ENCODE measurements at places on chromosomes 4 and X.

DNA sequence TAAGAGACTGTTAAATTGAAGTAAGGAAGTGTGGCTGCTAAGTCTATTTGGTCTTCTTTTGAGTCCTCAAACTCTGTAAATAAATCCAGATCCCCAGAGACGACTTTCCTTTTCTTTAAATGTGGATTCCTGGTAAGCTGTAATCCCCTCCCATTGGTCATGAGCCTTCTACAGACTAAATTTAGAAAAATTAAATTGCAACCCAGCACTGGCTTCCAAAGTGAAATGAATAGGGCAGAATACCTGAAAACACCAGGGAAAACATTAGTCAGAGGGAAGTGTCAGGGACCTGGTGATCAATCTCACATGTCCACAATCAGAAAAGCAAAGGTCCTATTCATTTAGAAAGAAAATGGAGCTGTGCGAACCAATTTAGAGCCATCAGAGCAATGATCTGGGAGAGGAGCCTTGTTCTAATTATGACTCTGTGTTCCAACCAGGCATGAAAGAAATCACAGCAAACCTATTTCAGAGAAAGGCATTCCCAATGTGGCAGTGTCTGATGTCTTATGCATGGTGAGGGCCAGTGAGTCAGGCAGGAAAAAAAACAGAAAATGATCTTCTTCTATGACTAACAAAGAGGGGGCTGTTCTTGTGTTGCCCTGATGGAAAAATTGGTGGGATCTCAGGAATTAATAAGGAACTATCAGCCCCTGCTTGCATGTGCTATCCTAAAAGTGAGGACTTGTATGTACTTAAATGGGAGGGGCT is 19.8 kb upstream of the CCDC149 start:
- no peak for DNase-seq

GRCh38 chr4:169661761-169662160 is 41.4 kb downstream of the CLCN3 start:
- no peak for DNase-seq

- no peak for DNase-seq
Measured at GRCh38 chrX:125765347-125765746, 400.7 kb downstream of the DCAF12L2 start.

DNA sequence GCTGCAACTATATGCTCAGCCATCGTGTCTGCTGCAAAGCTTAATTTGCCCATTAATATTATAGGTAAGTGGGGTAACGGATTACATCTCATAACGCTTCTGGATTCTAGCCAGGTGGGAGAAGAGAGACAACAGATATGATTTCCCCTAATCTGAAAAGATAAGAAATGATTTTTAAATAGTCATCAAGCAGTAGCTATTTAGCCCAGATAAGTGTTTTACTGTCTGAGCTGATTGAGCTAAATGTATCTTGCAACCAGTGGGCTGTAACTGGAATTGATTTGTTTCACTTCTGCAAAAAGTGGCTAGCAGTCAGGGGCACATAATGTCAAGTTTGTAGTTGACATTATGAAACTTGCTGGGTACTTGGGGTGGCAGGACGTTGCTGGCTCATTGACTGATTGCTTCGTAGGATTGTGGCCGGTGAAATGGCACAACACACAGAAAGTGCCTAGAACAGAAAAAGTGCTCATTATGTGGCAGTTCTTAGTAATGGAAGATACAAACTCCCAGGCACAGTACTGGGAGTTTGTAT is 18.5 kb downstream of the LAP3 start:
- DNase-seq = no peak

DNA sequence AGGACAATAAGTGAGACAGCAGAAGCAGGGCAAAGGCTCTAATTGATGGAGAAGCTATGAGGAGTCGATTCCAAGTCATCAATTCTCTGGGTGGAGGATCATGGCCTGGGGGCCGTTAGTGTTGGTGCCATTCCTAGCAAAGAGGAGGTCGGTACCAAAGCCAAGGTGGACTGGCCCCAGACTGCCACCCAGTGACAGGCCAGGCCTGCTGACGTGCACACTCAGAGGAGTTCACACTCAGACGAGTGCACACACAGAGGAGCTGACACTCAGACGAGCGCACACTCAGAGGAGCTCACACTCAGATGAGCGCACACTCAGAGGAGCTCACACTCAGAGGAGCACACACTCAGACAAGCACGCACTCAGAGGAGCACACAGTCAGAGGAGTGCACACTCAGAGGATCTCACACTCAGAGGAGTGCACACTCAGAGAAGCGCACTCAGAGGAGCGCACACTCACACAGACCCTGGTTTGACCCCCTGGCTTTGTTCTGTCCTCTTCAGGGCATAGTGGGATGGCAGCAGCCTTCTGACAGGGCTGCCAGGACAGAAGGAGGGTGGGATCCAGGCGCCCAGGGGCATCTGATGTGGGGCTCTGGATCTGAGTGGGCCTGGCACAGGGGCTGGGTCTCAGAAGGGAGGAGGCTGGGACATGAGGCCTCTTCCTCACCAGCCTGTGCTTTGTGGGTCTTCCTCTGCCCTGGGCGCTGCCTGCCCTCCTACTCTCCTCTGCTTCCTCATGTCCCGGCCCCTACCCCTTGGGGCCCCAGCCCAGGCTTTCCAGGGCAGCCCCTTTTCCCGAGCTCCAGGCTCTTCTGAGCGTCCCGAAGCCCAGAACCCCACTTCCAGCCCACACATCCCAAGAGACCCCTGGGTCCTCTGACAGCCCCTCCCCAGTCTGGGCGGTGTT is 41.7 kb upstream of the NKX1-1 start:
- no peak for DNase-seq

DNA sequence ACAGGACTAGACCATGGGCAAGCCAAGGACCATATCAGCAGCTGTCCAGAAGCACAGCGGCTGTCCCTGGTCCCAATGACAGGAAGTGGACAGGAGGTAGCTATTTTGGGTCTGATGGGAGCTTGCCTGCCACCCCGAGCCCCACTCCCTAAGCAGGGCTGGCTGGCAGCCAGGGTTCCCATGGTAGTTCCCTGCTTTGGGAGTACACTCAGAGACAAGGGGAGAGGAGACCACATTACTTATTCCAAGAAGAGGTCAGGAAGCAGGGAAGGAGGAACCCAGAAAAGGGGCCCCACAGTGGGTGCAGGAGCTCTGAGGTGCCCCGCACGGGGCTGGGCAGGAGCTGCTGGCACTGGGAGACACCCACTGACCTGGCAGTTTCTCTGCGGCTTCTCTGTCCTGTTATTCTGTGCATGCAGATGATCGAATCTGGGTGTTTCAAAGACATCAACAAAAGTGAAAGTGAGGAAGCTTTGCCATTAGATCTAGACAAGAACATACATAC is 36.3 kb downstream of the HTT-AS start:
- no peak for DNase-seq

DNA sequence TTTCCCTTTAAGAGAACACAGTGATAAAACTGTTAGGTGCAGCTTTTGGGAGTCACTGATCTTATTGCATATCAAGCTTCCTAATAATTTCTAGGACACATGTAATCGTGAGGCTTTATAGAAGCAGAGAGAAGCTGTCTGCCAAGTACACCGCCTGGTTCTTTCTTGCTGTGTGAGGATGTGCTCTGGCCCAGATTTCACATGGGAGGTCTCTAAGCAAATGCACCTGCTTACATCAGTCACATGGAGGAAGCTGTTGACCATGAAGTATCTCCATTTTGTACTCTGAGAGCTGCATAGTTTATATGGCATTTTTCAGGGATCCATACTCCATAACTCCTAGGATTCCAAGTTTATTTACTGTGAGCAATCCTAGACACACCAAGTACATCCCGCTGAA is 37.1 kb downstream of the RGS12 start:
- DNase-seq = no peak

DNA sequence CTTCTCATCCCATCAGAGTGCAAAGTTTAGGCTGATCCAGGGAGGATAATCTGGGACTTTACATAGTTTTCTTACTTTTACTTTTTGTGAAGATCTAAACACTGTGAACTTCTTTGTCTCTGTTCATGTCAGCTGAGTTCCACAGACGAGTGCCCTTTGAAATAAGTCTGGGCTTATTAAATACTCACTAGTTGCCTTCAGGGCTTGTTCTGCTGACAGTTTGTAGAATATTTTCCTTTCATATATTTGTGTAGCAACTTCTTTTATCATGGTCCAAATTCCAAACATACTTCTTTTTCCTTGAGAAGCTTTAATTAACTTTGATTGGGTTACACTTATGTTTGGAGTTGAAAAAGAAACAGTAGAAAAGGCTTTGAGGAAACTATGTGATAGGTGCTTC is 109.6 kb downstream of the SH2D1A start:
- DNase-seq = no peak

DNA sequence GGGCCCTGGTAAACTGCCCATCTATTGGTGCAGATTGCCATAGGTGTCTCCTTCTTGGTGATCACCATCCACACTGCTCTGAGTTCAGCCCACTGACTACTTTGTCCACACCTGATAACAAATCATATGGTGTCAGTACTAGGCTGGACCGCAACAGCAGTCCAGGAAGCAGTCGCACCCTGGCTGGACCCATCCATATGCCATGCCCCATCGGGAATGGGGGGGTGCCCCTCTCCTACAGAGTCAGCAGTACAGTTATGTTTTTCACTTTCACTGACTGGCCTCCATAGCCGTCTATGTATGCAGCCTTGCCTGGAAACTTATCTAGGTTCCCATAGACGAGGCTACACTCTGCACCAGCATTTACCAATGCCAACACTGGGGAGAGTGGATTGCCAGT is 226.1 kb downstream of the ADGRL3 start:
- no peak for DNase-seq

GRCh38 chrX:131316260-131316659 is 27.2 kb upstream of the IGSF1 start:
- DNase-seq = no peak

GRCh38 chr4:25786497-25787065 is 76.2 kb downstream of the SEL1L3 start:
- DNase-seq = no peak

- peak; percentile 5 for DNase-seq
Measured at GRCh38 chr4:140092094-140092851, 61.7 kb downstream of the MAML3 start.

DNA sequence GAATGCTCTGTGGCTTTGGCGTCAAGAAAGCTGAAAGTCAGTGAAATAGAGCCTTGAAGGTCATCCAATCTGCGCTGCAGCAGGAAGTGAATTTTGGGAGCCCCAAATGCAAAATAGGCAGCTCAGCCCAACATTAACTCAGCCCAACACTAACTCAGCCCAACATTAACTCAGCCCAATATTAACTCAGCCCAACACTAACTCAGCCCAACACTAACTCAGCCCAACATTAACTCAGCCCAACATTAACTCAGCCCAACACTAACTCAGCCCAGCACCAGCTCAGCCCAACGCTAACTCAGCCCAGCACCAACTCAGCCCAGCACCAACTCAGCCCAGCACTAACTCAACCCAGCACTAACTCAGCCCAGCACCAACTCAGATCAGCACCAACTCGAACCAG is 71.5 kb downstream of the SORBS2 start:
- DNase-seq = no peak

GRCh38 chrX:38151441-38151840 is 69.2 kb downstream of the SRPX start:
- no peak for DNase-seq

DNA sequence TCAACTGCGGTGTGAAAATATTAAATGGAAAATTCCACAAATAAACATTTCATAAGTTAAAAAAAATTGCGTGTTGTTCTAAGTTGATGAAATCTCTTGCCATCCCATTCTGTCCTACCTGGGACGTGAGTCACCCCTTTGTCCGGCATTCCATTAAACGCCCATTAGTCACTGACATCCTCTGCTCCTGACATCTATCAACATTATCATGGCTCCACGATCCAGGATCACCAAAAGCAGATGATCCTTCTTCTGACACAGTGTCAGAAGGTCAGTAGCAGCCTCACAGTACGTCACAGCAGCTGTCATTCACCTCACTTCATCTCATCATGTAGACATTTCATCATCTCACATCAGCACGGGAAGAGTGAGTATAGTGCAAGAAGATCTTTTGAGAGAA is 125.7 kb downstream of the ZNF827 start:
- DNase-seq = no peak

DNA sequence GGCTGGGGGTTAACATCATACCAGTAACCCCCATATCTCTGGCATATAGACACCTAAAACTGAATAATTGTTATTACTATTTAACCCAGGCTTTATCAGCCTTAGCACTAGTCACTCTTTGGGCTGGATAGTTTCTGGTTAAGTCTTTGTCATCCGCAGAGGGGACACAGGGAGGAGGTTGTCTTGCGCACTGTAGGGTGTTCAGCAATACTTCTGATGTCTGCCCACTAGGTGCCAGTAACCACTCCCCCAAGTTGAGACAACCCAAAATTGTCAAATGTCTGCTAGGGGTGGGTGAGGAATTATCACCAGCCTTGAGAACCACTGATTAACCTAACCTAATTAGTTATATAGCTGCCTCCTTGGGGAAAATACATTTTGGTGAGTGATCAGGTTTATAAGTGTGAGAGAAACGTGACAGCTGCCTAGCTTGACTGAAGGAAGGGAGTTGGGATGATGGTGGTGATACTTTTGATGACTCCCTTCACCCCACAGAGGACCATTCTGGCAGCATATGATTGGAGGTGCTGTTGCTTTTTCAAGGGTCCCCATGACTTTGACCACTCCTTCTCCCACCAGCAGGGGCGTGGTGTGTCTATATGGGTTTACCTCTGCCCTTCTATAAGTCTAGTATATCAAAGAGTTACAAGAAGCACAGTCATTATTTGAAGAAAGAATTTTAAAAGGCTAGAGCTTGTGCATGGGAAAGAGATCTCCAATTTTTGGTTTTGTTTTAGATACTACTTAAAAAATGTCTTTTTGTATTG is 140.9 kb downstream of the STIM2 start:
- DNase-seq = no peak

DNA sequence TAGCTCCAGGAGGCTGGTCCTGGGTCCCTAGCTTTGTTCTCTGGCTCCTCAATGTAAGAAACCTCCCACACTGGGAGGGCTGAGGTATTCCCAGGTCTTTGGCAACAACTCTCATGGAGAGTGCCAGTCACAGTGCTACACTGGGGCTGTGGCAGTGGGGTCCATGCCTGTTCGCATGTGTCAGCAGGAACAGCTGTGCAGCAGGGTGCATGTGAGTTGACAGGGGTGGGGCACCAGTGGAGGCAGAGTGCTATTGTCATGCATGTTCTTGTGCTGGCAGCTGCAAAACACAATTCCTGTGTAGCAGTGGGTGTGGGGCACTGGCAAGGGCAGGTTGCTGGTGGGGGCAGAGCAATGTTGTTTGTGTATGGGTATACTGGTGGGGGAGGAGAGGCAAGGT is 246.0 kb downstream of the CXXC4 start:
- no peak for DNase-seq

GRCh38 chrX:133849676-133850075 is 135.7 kb downstream of the GPC3 start:
- DNase-seq = no peak

DNA sequence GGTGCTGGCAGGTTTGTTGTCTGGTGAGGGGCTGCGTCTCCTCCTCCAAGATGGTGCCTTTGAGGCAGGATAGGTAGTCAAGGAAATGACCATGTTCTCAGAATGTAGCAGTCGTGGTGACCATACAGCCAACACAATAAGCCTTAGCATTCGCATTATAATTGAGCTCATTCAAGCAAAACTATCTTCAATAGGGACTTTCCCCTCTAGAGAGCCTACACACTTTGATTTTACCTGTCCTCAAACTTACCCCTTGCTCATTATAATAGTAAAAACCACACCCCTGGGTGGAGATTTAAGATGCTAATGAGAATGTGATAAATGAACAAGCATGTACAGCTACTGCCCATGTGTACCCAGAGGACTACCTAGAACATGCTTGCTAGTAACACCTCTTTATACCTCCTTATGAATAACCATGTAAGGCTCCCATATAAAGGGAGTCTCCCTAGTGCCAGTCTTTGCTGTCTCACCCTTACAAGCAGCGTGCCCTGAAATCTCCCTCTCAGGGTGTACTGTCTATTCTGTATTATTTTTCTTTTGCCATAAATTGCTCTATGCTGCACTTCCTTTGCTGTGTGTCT is 48.2 kb downstream of the FGFBP1 start:
- DNase-seq = no peak
